ENCODE measurements at places on chromosomes 3 and 15. TPM values are rescaled to one million over a fixed set of nuclear protein-coding genes. Genes with fewer than 3 reads are reported as not detected.
A peak's percentile ranks its signal among the peaks of the same experiment; 100 is the strongest.

DNA sequence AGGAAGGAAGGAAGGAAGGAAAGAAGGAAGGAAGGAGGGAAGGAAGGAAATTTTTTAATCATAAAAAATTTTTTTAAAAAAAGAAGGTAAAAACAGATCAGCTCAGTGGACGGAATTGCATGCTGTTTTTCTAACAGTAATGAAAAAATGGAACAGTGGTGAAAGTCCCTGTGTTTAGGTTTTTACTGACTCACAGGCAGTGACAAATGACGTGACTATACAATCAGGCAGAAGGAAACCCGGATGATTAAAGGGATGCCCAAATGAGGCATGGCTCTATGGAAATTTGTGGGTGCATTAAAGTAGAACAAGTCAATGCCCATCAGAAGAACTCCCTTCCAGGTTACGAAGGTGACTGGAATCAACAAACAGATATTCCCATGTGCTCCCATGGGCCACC lies 135.0 kb downstream of the IMPG2 start:
- H3K36me3 ChIP-seq, result no peaks in the 10 kb centered on the region
- DNase-seq, result no peak
- H3K27me3 ChIP-seq, result no peaks in the 10 kb centered on the region
- no peaks in the 10 kb centered on the region for H3K4me1 ChIP-seq
- no peak overlapping the region for H3K27ac ChIP-seq

MYRIP gene
- total RNA-seq, result 10.3 TPM

P2RY14 gene
- 1.1 TPM for total RNA-seq

- no peaks in the 10 kb centered on the region for H3K27me3 ChIP-seq
- no peaks in the 10 kb centered on the region for H3K36me3 ChIP-seq
- H3K27ac ChIP-seq, result no peak overlapping the region
- no peaks in the 10 kb centered on the region for H3K4me1 ChIP-seq
- H3K4me3 ChIP-seq, result no peak overlapping the region
Observed at GRCh38 chr15:52233405-52233804, 42.2 kb upstream of the GNB5 start.

MME gene
- total RNA-seq, result 4.4 TPM

- H3K36me3 ChIP-seq, result peaks cover 12% of the 10 kb centered on the region
- H3K27me3 ChIP-seq, result no peaks in the 10 kb centered on the region
- H3K4me3 ChIP-seq, result no peak overlapping the region
- no peak for DNase-seq
- H3K27ac ChIP-seq, result peak overlapping the region; percentile 12
- no peaks in the 10 kb centered on the region for H3K4me1 ChIP-seq
Observed at GRCh38 chr3:24129549-24129948, 184.5 kb downstream of the NR1D2 start.

- no peaks in the 10 kb centered on the region for H3K27me3 ChIP-seq
- no peaks in the 10 kb centered on the region for H3K4me1 ChIP-seq
- H3K27ac ChIP-seq, result no peak overlapping the region
- H3K4me3 ChIP-seq, result no peak overlapping the region
Observed at GRCh38 chr15:67880651-67881182, 40.9 kb upstream of the RNU6-1 start.

DNA sequence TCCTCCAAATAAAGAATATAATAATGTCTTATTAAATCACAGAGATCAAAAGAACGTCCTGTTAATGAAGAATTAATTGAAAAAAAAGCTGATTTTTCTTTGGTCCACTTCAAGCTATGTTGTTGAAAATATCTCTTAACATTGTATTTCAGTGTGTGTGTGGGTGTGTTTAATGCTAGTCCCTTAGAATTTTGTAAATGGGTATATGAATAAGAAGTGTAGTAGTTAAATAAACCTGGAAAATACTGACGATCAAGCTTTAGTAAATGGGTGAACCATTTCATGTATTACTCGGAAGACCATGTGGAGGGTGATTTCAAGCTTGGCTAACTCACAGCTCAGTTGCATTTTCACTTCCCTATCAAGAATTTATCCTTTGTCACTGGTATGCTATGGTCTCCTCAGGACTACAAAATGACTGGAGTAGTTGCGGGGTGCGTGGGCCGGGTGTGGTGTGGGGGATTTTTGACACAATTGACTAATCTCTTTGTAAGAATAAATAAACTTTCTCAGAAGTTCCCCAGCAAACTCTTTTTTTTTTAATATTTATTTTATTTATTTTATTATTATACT lies 586.4 kb downstream of the GRM7 start:
- no peaks in the 10 kb centered on the region for H3K4me1 ChIP-seq
- no peaks in the 10 kb centered on the region for H3K36me3 ChIP-seq
- no peak overlapping the region for H3K27ac ChIP-seq

DNA sequence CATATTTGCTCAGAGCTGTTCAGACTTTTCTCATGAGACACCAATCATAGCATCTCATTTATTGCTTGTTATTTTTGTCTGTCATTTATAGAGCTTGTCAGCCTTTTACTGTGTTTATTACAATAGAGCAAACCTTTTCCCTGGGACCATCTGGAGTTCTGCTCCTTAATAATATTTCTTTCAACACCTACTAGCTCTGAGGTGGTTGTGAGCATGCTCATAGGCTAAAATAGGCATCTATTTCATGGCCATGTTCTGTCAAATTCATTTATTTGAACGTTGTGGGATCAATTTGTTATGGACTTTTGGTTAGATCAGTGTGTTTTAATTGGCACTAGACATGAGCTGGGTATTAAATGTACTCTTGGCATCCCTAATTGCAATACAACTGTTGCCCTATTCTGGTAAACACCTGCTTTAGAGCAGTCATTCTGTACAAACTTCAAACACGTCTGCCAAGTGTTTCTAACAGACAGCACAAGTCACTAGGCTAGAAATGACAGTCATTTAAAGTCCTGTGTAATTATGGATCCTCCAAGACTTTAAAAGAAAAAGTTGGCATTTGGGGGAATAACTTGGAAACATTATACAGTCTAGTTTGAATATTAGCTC lies 766.3 kb downstream of the ZNF385D start:
- no peaks in the 10 kb centered on the region for H3K36me3 ChIP-seq
- H3K27ac ChIP-seq, result no peak overlapping the region
- no peaks in the 10 kb centered on the region for H3K27me3 ChIP-seq
- DNase-seq, result no peak

DNA sequence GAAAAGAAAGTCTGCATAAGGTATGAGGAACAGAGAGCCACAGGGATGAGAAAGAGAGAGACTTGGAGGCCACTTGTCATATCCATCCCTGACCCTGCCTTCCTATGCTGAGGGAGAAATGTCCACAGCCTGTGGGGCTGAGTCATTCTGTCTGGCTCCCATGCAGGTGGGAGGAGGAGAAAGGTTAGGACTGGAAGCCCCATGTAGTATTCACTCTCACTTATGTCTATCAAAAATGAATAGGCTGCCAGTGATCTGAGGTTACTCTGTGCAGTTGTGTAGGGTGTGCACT lies 71.3 kb downstream of the RAB11A start:
- no peaks in the 10 kb centered on the region for H3K36me3 ChIP-seq
- H3K4me3 ChIP-seq, result no peak overlapping the region
- no peak overlapping the region for H3K27ac ChIP-seq
- H3K27me3 ChIP-seq, result no peaks in the 10 kb centered on the region

PTPRG gene
- 150 TPM for total RNA-seq

DNA sequence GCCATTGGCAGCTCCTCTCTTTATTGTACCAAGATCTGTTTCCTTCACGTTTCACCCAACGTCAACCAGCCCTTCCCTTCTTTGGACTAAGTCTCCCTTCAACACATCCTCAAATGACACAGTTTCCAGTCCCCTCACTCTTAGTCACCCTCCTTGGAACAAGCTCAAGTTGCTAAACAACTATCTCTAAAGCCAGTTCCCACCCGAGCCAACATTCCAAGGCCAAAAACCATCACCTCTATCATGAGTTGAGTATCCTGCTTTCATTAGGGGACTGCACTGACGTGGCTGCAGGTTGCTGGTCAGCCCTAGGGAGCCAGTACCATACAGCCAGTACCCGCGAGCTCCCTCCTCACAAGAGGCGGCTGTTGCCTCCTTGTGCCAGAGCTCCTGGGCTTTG lies 73.8 kb downstream of the LIPC start:
- no peaks in the 10 kb centered on the region for H3K27me3 ChIP-seq
- no peaks in the 10 kb centered on the region for H3K4me1 ChIP-seq
- no peaks in the 10 kb centered on the region for H3K36me3 ChIP-seq
- no peak overlapping the region for H3K27ac ChIP-seq
- H3K4me3 ChIP-seq, result no peak overlapping the region
